RKO (cell line): ENCODE measurements at places on chromosomes 6 and 20.

DNA sequence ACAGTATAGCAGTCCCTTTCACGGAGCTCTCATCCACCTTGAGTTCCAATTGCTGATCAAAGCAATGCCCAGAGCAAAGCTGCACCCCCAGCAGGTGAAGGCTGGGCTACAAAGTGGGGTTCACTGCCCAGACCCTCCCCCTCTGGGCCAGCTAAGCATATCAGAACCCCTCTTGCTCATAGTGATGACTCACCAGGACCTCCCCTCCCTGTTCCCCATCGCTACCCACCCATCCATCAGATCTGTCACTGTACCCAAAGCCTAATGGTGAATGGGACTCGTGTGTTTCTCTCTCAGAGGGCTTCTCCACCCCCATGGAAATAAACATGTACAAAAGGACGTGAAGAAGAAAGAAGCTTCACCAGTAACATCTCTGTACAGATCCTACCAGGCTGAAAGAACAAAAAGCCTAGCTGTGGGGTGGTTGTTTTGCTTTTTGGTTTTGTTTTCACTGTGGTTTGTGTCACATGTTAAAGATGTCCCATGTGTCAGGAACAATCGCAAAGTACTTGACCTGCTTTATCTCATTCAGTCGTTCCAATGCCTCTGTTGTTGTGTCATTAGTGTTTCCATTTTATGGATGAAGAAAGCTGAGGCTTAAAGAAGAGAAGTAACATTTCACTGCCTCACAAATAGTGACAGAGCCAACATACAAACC, 518.5 kb downstream of the CD83 start:
- DNase-seq = no peak

GRCh38 chr20:43408848-43409576, 48.7 kb upstream of the SRSF6 start:
- DNase-seq = peak; percentile 77

- DNase-seq = no peak
Observed at GRCh38 chr6:56366141-56366852, 118.9 kb upstream of the COL21A1 start.

GRCh38 chr20:31819083-31819784, at the start of gene MYLK2:
TSS of gene MYLK2 (plus strand) at chr20:31819356. CDS start at chr20:31819581, 225 bp downstream.
- no peak for DNase-seq

GRCh38 chr6:70080443-70081070, 214.2 kb downstream of the COL19A1 start:
- DNase-seq = no peak

DNA sequence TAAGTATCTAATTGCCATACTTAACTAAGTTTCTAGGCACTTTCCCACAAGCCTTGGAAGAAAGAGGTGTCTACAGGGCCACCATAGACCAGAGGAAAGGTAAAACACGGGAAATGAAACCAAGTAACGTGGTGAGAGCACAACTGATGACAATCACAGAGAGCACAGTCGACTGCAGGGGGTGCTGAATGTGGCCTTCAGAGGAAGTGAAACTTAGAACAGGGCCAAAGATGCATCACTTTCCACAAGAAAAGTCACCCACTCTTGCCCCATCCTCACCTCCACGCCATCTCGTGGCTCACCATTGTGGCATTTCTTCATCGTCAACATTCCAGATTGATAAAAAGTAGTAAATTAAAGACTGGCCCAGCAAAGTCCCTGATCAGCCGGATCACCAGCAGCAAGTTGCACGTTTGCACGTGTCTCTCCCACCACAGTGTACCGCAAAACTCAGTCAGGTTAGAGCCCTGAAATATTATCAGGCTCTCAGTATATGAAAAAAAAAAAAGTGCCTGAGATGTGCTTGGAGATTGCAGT, 31.4 kb downstream of the HIVEP2 start:
- DNase-seq = no peak

DNA sequence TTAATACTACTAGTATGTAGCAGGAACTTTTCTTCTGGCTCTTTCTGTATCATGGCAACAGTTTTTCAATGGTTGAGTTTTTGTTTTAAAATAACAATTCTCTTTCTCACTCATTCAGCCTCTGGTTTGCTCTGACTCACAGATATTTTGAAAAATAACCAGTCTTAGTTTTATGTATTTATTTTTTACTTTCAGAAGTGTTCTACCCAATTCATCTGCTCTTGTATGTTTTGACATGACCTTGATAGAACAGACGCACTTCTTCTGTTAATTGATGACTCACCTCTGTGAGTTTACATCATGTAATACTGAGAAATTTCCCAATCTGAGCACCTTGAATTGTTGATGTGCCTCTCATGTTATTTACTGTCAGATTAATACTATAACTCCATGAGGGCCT, 178.9 kb downstream of the SASH1 start:
- no peak for DNase-seq

DNA sequence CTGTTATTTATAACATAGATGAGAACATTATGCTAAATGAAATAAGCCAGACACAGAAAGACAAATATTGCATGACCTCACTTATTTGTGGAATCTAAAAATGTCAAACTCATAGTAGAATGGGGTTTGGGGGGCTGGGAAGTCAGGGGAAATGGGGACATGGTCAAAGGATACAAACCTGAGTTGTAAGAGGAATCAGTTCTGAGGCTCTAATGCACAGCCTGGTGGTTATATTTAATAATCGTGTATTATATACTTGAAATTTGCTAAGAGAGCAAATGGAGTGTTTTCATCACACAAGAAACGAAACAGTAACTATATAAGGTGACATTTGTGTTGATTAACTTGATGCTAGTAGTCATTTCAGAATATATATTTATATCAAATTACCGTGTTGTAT, 40.8 kb upstream of the GFOD1 start:
- DNase-seq = peak; percentile 10

- no peak for DNase-seq
Observed at GRCh38 chr20:19915111-19915798, 101.9 kb upstream of the NAA20 start.

DNA sequence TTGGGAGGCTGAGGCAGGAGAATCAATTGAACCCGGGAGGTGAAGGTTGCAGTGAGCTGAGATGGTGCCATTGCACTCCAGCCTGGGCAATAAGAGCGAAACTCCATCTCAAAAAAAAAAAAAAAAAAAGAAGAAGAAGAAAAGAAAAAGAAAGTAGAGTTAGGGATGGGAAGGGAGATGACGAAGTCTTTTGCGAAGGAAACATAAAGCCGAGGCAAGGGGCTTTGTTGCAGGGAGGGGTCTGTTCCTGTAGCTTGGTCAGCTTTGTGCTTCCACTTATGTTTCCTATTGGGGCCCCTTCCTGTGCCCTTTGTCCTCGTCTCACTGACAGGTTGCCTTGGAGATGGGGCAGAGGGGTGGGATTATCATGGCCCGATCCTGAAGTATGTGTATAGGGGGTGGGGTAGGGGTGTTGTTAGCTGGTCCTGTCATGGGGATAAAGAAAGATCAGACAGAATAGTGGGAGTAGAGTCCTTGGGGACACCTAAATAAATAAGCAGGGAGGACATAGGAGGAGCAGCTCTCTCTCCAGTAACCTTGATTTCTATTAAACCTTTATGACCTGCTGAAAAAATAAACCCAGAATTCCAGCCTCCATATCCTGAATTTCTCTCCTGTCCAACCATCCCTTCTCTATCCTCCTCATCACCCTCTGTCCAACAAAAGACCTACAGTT, 1.1 kb upstream of the CLIC1 start:
- no peak for DNase-seq

- DNase-seq = no peak
Observed at GRCh38 chr6:26123675-26123946, 36.4 kb downstream of the HFE start.

- DNase-seq = peak; percentile 97
Observed at GRCh38 chr20:44959638-44960102, 527 bp downstream of the TOMM34 start.

- DNase-seq = no peak
Observed at GRCh38 chr6:110422444-110422822, 7.1 kb upstream of the DDO start.

GRCh38 chr20:32761417-32761830, 761 bp upstream of the DNMT3B start:
- DNase-seq = no peak

DNA sequence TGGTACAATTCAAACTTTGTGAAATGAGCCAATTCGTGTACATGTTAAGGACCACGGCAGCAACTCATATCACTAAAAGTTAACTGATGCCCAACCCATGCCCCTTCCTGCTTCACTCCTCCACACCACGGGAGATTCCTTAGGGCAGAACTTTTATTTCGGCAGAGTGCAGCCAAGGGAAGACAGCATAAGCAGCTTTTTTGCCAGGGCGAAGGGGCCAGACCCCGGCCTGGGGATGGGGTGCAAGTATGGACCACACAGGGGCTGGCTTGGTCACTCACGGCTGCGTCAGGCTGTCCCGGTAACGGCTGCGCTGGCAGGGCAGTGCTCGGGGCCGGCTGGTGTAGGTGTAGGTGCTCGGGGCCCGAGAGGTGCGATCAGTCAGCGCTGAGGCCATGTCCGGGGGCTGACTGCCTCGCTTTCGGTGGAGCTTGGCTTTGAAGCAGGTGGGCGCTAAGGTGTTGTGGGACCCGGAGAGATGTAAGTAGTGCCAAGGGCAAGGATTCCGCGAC, 792 bp downstream of the RSPH3 start:
- DNase-seq = peak; percentile 34

DNA sequence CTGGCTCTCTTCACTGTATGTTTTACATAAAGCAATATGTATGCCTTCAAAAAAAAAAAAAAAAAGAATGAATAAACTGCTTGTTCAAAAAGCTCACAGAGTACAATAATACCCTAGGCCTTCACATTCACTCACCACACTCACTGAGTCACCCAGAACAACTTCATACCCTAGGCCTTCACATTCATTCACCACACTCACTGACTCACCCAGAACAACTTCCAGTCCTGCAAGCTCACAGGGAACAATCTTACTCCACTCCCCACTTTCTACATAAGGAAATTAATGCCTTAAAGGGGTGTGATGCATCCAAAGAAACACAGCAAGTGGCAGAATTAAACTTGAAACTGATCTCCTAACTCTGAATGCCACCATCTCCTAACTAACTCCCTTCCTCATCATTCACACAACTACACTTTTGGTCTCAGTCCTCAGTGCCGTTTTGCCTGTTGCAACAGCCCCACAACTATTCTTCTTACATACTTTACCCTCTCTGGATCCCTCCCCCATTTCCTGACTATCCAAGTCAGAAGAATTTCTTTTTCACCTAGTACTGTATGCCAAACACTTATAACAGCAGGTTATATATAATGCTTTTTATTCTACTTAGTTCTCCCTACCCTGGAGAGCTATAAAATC, 34.2 kb downstream of the NHSL1 start:
- peak; percentile 87 for DNase-seq

DNA sequence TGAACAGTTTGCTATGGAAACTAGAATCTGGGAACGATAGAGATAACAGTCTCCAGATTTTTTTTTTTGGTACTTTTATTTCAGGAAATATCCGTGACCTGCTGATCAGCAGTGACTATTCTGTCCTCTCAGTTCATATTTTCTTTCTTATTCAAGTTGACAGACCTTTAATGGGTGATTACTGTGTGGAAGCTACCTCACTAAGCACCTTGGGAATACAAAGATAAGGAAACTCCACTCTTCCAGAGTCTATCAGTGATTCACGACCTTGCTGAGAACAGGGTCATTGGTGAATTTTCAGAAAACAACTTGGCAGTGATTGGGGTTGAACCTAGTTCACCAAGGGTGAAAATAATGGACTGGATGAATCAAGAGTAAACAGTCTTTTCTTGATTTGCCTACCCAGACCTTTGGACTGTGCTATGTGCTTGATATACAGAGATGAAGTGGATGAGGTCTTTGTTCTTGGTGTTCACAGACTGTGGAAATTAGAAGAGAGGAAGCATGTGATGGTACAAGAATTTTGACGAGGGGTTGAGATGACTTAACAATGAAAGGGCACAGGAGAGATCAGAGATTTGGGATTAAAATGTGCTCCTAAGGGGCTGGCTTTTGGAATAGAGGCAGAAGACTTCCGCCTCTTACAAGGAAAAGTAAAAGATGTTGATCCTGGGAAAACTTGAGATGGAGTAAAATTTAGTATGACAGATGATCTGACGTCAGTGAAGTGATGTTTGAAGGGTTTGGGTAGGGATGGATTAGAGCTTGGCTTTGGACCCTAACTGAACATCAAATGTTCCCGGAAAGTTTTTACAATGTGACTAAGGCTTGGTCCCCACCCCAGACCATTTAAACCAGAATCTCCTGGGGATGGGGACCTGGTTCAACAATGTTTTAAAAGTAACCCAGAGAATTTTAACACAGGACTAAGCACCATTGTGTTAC, 1.2 kb downstream of the KAT14 start:
- peak; percentile 52 for DNase-seq

- DNase-seq = peak; percentile 15
Observed at GRCh38 chr6:48101290-48101689, 9.7 kb downstream of the PTCHD4 start.

GRCh38 chr6:44682280-44682679, 294.8 kb downstream of the CDC5L start:
- no peak for DNase-seq

GRCh38 chr6:68343901-68344300, 291.2 kb upstream of the ADGRB3 start:
- DNase-seq = peak; percentile 87

DNA sequence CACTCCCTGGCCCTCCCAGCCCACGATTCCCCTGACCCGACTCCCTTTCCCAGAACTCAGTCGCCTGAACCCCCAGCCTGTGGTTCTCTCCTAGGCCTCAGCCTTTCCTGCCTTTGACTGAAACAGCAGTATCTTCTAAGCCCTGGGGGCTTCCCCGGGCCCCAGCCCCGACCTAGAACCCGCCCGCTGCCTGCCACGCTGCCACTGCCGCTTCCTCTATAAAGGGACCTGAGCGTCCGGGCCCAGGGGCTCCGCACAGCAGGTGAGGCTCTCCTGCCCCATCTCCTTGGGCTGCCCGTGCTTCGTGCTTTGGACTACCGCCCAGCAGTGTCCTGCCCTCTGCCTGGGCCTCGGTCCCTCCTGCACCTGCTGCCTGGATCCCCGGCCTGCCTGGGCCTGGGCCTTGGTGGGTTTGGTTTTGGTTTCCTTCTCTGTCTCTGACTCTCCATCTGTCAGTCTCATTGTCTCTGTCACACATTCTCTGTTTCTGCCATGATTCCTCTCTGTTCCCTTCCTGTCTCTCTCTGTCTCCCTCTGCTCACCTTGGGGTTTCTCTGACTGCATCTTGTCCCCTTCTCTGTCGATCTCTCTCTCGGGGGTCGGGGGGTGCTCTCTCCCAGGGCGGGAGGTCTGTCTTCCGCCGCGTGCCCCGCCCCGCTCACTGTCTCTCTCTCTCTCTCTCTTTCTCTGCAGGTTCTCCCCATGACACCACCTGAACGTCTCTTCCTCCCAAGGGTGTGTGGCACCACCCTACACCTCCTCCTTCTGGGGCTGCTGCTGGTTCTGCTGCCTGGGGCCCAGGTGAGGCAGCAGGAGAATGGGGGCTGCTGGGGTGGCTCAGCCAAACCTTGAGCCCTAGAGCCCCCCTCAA, at the start of gene LTA:
TSS of gene LTA (plus strand) at position 249 of the 871 bp plus-strand sequence. CDS start at position 703, 454 bp downstream.
- no peak for DNase-seq

DNA sequence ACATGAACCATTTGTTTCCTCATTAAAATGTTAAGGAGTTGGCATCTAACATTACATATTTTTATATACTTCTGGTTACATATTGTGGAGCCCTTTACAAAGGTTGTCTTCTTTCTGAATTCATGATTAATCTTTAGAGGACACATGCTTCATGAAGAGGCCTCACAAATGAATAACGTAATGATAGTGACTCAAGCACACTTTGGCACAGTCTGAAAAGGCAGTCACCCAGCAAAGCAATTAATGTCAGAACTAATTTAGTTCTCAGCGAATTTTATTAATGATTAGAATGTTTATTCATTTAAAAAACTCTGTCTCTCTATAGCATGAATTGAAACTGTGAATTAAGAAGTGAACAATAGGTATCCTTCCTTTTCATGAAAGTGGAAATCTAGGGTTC, 854.2 kb downstream of the PHF3 start:
- DNase-seq = peak; percentile 1
